ENCODE measurements at places on chromosomes 7 and 10.
A peak's percentile ranks its signal among the peaks of the same experiment; 100 is the strongest.

GRCh38 chr7:101633511-101633910, 4.4 kb upstream of the MYL10 start:
- DNase-seq = no peak

- no peak for DNase-seq
Observed at GRCh38 chr10:26807532-26807931, 53.2 kb downstream of the ABI1 start.

DNA sequence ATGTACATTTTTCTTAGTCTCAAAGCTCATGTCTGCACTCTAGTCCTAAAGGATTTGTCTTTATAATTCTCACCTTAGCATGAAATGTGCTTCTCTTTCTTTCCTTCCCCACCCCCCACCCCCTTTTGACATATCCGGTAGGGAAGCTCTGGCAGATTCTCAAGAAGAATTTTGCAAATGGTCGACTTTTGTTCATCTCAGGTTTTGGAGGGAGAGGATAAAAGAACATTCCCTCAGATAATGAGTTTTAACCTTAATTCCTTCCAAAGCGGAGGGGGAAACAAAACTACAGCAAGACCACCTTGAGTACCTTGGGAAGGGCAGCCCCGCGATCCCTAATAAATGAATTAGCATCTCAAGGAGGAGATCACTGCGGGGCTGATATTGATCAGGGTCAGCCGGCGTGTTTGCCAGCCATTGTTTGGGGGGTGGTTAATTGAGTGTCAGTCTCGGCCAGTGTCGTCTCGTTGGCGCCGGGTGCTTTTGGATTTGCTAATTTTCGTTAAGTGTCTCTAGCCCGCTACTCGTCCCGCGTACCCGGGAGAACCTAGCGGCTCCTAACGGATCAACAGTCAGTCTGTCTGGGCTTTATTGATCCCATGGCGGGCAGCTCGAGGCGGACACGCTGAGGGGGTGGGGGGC, 874 bp upstream of the BAMBI start:
- no peak for DNase-seq

GRCh38 chr10:71085689-71086438, 126.5 kb upstream of the UNC5B start:
- no peak for DNase-seq

- DNase-seq = no peak
Observed at GRCh38 chr7:39946693-39947092, 3.4 kb upstream of the CDK13 start.

GRCh38 chr10:24448351-24448999, 239.5 kb downstream of the KIAA1217 start:
- DNase-seq = peak; percentile 66

Measured in fibroblast of lung (primary cell).